Stimulated activated CD4-positive, alpha-beta T cell treated with anti-CD3 and anti-CD28 coated beads, TNF-alpha, amount 100 ng/mL, for 1 hour (primary cell): ENCODE measurements at places on chromosomes 5 and 9.
A peak's percentile ranks its signal among the peaks of the same experiment; 100 is the strongest.

- DNase-seq = no peak
Measured at GRCh38 chr9:121963528-121963995, 129.5 kb downstream of the TTLL11 start.

DNA sequence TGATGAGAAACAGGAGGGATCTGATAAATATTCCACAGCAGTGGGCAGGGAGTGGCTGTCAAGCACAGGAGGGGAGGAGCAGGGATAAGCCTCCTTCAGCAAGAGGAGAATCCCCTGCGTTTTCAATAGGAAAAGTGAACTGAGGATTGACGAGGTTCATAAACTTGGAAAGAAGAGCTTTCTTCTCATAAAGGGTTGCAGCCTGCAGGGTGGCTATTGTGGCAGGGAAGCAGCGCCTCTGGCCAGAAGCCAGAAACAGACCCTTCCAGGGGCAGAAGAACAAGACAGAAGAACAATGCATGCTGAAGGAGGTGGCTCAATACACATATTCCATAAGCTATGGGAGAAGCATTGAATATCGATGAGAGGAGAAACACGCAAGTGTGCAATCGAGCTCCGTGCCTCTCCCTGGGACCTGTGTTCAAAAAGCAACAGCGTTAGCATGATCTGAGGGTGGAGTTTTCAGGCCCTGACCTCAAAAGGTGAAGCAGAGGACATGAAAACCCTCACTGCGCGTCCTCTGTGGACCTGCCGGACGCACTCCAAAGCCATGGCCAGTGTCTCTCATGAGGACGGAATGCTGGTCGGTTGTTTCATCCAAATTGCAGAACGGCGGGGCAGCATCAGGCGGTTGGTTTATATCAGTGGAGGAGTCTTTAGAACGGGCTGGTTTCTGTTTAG lies 67.6 kb downstream of the ANKRD33B start:
- no peak for DNase-seq

- DNase-seq = no peak
Measured at GRCh38 chr5:107477492-107477891, 193.2 kb downstream of the EFNA5 start.

DNA sequence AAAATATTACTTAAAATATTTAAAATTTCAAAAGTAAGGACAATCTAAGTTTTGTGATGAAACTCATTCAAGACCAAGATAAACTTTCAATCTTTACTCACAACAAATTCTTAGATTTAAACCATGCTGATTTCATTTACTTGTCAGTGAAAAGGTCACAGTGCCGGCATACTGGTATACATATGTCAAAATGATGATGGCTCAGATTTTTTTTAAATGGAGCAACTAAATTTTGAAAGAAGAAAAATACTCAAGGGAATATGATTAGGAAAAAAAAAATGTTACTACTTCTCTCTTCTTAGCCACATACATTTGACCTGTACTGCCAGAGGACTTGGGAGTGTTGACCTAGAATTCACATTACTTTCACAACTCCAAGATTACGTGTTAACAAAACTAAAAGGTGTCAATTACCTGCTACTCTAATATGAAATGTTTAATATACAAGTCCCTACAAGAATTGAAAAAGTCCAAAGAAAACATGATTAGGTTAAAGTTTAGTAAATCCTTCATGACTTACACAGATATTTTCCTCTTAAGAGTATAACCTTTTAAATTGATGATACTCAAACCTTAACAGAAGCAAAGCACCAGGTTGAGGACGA lies 4.6 kb downstream of the EFNA5 start:
- DNase-seq = no peak

- DNase-seq = no peak
Measured at GRCh38 chr5:132478366-132478871, 12.2 kb downstream of the IRF1 start.

GRCh38 chr9:89427621-89428221 lies 70.2 kb downstream of the SEMA4D start:
- peak; percentile 61 for DNase-seq
